ENCODE measurements at places on chromosomes 2 and 18.

GRCh38 chr2:207048416-207048815 is 109.1 kb downstream of the CPO start:
- no peak for DNase-seq

DNA sequence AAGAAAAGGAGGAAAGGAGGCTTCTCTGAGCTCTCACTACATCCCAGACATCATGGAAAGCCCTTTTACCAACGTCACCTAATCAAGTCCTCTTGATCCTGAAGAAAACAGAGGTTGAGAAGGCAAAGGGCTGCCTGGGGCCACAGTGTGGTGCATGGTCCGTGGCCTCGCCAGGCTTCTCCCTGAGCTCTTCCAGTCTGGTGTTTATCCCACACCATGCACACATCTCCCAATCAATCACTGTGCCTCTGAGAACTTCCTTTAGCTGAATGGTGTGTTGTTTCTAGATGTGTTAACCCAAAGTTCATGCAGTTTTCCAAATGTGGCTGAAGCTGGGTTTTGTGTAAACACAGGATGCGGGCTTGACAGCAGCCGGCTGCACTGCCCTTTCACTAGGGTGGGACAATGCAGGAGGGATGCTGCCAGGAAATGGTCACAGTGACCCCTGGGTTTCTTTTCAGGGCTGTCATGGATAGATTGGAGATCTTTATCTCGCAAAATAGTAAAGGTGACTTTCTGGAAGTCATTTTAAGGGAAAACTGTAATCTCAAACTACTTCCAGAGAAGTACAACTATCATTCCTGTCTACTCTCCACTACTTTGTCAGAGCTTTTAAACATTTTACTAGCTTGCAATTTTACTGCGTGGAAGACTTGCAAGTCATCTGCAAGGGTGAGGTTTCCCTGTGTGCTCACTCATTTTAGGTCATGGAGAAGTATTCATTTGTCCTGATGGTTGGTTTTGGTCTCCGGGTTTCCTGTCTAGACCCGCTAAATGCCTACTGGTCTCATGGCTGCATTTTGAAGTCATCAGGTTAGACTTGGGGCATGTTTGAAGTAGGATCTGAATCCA is 54.6 kb downstream of the IL1R2 start:
- no peak for DNase-seq

DNA sequence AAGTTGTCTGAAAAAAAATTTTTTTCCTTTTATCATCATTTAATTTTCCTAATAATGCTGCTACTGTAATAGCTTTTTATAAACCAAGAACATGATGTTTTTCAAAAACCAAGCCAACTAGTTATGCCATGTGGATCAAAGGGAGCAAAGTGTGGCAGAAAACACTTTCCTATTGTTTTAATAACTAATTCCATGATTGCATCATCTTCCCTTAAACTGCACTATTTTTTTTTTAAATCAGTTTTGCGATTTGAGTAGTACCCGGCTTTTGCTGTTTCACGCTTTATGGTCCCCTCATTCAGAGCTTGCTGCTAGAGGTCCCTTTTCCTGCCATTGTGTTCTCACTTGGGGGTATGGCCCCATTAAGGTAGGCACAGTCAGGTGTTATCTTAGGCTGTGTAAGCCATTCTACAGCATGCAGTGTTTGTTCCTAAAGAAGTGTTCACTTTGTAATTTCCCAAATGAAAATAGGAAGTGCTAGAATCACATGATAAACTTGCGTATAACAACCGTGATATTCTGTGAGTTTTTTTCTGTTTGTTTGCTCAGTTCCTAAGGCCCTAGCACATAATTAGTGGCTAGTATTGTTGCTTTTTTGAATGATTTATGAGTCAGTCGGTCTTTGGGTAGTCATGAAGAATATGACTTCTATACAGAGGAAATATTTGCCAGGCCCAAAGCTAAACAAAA is 225.8 kb downstream of the PTGR3 start:
- no peak for DNase-seq

DNA sequence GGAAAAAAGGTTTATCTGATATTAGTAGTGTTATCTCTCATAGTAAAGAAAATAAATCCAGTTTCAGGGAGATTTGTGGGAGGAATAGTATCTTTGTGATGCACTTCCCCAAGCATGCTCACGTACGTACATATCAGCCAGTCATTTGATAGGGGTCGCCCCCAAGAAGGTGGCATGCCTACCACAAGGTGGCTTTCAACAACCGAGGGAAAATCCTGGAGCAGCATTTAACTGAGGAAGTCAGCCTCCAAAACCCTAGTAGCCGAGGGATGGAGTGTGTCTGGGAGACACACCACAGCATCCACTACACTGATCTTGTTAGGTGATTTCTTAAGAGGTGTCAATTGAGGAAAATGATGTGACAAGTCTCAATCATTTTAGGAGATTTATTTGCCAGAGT is 623.9 kb downstream of the NYAP2 start:
- DNase-seq, result no peak

DNA sequence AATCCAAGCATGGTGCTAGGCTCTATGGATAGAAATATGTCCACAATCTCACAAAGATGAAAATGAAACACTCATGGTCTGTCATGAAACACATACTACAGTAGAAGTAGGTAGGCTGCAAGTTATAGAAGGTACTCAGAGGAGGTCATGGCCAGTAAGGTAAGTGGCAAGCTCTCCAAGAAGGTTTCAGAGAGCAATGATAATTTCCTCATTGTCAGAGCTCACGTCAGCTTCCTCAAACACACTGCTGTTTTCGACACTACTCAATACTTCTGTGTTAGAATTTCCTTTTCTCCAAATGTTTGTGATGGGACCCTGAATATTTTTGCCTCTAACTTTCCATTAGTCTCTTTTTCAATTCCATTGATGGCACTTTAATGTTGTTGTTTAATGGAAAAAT is 25.5 kb downstream of the CCDC141 start:
- DNase-seq, result no peak

DNA sequence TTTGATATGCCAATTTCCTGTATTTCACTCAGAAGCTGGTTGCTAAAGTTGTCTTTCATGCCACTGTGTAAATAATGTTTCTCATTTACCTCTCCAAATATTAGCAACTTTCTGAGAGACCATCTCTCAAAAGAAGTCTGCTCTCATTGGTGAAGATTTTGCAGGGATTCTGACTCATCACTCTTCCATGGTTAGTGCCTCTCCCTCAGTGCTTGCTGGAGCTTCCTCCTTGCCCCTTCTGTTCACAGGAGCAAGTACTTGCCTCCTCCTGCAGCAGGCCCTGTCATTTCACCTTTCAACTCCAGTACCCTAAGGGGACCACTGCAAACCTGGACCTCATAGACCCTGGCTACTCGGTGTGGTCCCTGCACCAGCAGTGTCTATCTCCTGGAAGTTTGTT is 168.8 kb downstream of the ZNF385B start:
- no peak for DNase-seq

DNA sequence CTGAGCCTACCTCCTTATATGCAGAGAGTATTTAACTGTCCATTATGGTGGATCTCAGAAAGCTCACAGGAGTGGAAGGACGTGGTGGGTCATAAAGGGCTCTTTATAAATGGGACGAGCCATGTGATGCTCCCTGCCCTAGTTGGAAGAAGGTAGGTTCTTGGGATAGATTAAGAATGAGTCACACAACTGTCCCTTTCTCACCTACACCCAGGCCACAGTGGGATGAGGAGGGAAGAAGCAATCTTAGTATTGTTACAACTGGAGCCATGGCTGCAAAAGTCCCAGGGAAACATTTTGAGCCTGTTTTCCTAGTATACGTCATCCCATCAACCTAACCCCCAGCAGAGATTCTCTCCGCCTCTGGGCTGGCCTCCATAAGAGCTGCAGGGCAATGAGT is 229.9 kb downstream of the TTC32 start:
- DNase-seq, result no peak

Measured in NCI-H2029 treated with DMSO at 0.1 percent for 48 hours (cell line).